Stimulated activated CD8-positive, alpha-beta memory T cell treated with anti-CD3 and anti-CD28 coated beads, Interleukin-7, amount 100 ng/mL, for 1 hour (primary cell): ENCODE measurements at places on chromosomes 13 and 19.

DNA sequence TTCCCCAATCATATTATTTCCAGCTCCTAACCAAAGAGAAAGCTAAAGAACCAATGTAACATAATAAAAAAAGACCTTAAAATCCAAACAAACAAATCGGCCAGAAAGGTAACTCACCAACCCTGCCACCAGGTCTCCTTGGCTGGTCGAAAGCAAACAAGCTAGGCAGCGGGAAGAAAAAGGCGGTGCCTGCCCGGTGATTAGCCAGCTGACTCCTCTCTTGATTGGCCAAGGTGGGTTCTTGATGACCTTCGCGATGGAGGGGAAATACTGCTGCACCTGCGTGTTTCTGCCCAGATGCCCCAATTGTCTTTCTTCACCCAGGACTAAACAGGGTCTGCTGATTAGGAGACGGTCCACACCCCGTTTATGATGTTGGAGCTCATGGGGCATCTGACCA, at the start of gene NLRP11:
Gene NLRP11 (minus strand): TSS at position 154 of the 400 bp plus-strand sequence. CDS start 13,825 bp downstream, outside the sequence.
- no peak for DNase-seq

- no peak for DNase-seq
Observed at GRCh38 chr19:8421484-8422461, 8.7 kb downstream of the MARCHF2 start.

GRCh38 chr19:45876411-45877197, 9.3 kb downstream of the IRF2BP1 start:
- no peak for DNase-seq

DNA sequence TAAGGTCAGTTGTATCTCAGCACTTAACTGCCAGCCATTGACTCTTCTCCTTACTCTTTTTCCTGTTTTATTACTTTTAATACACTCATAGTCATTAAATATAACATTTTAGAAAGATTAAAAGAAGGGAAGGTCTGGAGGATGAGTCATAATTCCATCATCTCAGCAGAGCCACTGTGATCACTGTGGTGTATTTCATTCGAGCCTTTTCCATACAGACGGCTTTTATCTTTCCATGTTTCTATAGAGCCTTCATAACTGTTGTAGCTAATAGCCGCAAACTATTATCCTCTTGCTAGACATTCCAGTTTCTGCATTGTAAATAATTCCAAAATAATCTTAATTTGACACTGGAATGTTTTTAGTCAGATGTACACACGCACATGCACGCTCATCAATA, 4.7 kb upstream of the FLT1 start:
- DNase-seq, result no peak

DNA sequence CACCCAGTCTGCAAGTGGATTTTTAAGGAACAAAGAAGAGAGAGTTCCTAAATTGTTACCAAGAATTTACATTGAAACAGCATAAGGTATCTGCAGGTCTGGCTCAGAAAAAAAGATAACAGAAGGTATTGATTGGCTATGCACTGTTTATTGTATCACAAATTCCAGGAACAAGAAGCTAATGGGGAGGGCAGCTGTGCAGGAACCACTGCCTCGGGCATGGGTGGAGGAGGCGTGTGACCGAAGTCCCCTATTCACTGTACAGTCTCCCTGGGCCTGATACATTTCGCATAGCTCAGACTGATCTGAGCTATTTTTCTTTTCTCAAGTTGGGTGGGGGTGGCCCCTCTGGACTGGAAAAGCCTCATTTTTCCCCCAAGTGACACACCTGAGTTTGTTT, 11.7 kb downstream of the NECTIN2 start:
- DNase-seq, result no peak

- DNase-seq, result no peak
Observed at GRCh38 chr13:41971848-41972247, 10.9 kb upstream of the VWA8 start.

- no peak for DNase-seq
Observed at GRCh38 chr19:4373601-4374497, 26.5 kb downstream of the SH3GL1 start.

DNA sequence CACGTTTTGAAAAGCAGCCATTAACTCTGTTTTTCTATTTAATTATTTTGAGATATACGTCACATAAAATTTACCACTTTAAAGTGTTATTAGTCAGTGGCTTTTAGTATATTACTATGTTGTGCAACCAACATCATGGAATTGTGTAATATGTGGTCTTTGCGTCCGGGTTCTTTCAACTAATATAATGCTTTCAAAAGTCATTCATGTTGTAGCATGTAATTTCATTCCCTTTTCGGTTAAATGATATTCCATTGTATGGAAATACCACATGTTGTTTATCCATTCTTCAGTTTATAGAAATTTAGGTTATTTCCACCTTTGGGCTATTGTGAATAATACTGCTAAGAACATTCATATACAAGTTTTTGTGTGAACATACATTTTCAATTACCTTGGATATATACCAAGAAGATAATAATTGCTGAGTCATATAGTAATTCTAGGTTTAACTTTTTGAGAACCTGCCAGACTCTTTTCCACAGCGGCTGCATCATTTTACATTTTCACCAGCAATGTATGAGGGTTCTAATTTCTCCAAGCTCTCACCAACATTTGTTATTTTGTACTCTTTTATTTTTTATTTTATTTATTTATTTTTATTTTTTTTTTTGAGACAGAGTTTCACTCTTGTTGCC, 28.1 kb upstream of the CLDN10 start:
- DNase-seq, result no peak

GRCh38 chr19:6890938-6891337, 3.6 kb downstream of the ADGRE1 start:
- no peak for DNase-seq

GRCh38 chr19:35673121-35673804, 6.9 kb downstream of the UPK1A start:
- DNase-seq, result no peak

- no peak for DNase-seq
Observed at GRCh38 chr13:51050021-51050830, 60.8 kb downstream of the C13orf42 start.

DNA sequence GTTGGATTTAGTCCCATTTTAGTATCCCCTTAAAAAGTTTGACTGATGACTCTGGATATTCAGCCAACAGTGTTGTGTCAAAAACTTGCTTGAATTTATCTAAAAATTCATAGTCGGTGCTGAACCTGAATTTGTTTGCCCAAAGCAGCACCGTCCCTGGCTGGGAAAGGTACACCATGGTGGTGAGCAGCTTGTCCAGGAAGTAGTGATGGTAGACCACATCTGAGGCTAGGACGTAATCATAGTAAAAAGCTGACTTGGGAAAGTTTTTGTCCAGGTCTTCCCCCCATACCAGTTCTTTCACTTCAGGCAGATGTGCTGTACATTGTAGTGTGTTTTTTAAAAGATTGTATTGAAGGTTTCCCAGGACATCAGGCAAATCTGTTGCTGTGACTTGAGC, 8.8 kb downstream of the METTL21C start:
- no peak for DNase-seq

DNA sequence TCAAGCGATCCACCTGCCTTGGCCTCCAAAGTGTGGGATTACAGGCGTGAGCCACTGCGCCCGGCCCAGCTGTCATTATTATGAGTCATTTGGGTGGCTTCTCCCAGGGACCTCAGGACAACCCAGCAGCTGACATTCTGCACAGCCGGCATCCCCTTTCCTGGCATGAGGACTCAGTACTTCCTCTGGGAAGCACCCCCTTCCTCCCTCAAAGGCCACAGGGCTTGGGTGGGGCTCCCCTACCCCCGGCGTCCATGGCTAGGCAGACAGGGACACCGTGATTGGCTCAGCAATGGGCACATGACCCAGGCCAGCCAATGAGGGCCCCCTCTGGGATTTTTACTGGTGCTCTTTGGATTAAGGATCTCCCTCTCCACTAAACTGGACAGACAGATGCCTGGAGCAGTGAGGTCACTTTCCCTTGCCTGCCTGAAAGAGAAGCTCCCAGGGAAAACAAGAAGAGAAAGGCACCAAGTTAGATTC, 6.0 kb downstream of the KANK2 start:
- no peak for DNase-seq

DNA sequence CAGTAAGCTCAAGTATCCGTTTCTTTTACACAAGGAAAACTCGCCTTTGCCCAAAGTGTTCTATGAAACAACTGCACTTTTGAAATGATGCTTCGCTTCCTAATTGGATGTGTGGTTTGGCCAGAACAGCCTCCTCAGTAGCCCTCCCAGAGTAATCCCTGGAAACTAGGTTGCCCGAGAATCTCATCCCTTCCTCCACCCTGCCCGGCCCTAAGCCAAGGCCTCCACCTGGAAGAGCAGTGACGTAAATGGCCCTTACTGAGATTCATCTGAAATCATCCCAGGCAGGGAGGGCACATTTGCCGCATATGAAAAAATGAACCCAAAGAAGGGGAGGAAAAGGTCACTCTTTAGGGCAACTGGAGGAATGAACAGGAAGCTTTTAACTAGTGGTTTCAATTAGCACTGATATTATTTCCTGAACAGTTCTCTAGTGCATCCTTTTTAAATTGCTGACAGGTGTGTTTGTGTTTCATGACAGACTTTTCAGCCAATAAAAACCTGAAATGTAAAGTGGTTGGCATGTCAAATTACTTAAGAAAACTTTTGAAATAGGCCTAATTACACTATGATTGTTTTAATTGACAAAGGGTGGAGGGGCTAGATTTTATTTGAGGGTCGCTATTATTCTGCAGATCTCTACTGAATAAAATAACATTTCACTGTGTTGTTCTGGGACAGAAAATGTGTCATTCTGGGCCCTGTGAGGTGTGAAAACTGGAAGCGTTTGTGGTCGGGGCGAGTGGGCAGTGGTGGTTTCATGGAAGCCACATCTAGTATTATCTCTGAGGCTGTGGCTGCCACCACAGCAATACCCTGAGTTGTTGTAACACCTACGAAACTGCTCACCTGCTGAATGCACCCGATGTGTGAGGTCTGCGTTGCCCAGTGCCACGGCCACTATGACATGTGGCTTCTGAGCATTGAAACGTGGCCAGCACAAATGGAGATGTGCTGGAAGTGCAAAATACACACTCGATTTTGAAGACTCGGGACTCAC, 112.1 kb downstream of the ZIC5 start:
- peak; percentile 6 for DNase-seq

DNA sequence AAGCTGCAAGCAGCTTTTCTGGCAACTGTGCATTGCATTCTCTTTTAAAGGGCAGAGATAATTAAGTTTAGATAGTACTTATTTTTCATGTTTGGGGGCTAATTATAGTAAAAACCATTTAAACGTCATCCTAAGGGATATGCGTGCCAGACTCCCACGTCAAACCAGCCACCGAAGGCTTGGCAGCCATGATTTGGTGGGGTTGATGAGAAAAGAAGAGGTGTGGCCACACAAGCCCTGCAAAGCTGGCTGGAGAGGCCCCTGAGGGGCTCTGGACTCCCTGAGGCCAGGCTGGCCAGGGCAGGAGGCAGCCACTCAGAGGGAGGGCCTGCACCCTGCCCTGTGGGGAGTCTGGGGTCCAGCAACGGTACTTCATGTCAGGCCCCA, 17.5 kb downstream of the PEPD start:
- DNase-seq, result no peak

GRCh38 chr13:95650696-95651095, 6.2 kb upstream of the DZIP1 start:
- no peak for DNase-seq

DNA sequence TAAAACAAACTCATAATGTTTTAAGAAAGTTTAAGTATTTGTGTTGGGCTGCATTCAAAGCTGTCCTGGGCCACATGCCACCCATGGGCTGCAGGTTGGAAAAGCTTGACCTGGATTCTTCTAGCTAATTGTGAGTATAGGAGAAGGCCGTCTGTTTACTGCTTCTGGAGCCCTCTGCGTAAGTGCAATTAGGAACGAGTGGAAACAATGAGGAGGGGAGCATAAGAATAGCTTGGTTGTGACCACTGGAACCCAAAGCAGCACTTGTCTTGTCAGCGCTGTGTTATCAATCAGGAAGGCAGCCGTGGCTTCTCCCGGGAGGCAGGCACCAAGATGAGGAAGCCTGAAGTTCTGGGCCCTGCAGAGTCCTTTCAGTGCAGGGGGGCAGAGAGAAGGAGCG, 110.4 kb upstream of the MBNL2 start:
- no peak for DNase-seq

DNA sequence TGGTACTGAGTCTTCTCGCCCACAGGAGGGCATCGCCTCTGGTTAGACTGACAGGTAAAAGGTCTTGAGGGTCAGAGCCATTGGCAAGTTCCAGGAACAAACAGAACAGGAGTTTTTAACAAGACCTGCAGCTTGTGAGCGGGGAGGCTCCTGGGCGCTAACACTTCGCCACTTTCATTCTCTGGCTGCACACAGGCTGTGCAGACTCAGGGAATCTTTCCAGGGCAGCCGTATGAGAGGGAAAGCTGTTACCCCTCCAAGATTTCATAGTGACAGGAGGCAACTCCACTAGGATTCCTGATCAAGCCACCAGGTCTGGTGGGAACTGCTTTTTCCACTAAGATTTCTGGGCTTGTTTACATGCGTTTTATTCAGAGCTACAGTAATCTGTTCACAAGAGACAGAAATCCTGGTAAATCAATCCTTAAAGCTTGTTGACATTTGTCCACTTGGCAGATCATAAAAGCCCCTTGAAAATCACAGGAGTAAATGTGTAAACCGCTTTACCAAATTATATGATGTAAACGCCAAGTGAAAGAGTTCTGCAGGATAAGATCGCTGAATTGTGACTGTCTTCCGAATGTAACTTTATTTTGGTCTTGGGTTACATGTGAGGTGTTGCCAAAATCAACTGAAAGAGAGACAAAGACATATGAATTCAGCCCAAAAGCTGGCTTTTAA, 190.6 kb downstream of the MZT1 start:
- DNase-seq, result no peak

GRCh38 chr13:45918597-45918996, 67.0 kb upstream of the SIAH3 start:
- DNase-seq, result no peak

- DNase-seq, result no peak
Observed at GRCh38 chr13:84430015-84430414, 547.7 kb upstream of the SLITRK1 start.

- no peak for DNase-seq
Observed at GRCh38 chr19:28218728-28219127, 994.2 kb downstream of the UQCRFS1 start.

GRCh38 chr13:83065108-83065507, 817.2 kb downstream of the SLITRK1 start:
- no peak for DNase-seq

DNA sequence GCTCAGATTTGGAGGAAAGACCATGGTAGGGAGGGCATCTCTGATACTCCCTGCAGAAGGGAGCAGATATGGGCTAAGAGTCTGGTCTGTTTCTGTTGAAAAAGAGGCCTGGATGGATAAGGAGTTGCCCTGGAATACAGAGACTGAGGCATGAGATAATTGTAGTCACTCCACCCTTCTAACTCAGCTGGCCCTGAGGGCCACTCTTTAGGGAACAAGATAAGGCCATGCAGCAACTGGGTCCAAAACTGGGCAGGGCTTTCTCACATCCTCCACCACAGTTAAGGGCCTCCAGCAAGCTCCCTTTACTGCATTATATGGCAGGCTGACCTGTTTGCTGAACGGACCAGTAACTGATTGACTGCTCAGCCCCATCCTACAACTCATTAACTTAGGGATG, 1.3 kb downstream of the ZNF749 start:
- no peak for DNase-seq

DNA sequence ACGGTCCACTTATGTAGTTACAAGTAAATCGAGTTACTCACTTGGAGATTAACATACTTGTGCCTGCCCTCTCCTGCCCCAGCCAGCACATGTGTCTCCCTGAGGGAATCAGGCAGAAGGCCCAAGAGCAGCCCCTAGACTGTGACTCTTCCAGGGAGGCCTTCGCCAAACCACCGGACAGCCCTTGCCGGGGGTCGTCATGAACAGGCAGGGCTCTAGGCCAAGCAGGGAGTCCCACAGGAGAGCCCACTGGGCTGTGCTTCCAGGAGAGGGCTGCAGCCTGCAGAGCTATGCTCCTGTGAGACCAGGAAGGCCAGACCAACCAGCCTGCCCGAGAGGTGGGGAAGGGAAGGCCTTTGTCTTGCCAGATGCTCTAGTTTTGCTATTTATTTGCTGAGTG, 283.3 kb downstream of the FOXO1 start:
- no peak for DNase-seq
